ENCODE measurements at places on chromosomes 4 and X.

DNA sequence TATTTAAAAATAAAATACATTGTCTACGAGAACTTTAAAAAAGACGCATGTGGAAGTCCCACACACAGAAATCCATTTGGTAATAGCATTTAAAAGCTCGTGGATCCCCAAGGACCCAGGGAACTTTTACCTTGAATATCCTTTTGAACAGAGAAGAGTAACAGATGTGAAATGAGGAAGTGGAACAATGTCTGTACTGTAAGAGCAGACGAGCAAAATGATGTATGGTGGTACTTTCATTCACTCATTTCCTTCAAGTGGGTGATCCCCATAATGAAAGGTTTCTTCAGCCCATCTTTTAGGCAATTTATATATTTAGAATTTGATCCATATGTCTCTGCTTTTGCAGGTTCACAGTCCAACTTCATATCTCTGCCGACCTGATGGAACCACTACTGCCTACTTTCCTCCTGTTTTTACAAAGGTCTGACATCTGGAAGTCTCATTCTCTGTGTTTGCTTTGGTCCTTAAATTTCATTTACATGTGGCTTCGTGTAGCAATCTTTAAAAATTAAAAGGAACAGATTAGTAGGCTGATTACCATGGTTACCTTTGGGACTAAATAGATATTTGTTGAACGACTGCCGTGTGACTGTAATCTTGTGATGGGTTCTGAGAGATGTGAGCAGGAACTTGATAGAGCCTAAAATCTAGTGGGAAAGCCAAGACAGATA is 188.4 kb downstream of the PALLD start:
- no peak for DNase-seq

- DNase-seq: no peak
Measured at GRCh38 chr4:29900336-29900735, 819.8 kb upstream of the PCDH7 start.

DNA sequence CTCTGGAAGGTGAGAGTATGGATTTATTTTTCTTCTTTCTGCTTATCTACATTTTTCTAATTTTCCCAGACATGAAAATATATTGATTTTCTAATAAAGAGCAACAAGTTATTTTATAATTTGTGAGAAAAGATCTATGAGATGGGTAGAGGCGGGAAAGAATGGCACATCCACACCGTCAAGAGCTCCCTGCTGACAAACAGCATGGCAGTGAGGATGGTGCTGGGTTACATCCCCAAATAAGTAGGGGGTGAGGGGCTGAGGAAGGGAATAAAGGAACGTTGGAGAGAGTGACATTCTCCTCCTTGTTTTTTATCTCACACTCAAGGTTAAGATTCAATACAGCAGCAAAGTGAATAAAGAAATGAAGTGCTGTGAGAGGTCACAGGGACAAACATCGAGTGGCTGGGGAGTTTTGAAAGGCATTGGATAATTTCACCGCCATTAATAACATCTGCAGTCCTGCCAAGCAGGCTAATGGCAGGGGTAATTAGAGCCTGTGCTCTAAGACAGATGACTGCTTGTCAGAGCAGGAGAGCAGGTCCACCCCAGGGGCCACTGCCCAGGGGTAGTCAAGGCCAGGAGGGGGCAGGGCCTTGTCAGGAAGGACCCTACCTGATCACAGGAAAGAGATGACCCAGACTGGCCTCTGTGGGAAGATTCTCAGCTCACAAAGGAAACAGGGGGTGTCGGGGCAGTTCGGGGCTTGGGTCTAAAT is 323.8 kb downstream of the FBXW7 start:
- no peak for DNase-seq

GRCh38 chr4:153483432-153484418 is 17.6 kb downstream of the TMEM131L start:
- no peak for DNase-seq

DNA sequence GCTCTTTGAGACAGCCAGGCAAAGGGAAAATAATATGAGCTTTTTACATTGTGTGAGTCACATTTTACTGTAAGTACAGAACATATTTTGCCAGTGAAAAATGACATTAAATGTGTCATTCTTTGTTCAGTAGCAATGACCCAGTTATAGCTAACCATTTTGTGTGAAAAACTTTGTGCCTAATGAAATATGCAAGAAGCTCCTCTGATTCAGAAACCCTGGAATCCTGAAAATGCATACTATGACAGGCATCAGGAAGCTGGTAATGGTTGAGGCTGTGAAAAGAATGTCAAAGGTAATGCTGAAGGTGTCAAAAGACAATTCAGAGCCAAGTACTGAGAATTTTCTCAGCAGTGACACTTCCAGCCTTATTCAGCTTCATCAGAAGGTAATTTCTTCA is 549.5 kb upstream of the SMIM31 start:
- DNase-seq: no peak

- DNase-seq: no peak
Measured at GRCh38 chr4:98691588-98691987, 33.2 kb upstream of the TSPAN5 start.

DNA sequence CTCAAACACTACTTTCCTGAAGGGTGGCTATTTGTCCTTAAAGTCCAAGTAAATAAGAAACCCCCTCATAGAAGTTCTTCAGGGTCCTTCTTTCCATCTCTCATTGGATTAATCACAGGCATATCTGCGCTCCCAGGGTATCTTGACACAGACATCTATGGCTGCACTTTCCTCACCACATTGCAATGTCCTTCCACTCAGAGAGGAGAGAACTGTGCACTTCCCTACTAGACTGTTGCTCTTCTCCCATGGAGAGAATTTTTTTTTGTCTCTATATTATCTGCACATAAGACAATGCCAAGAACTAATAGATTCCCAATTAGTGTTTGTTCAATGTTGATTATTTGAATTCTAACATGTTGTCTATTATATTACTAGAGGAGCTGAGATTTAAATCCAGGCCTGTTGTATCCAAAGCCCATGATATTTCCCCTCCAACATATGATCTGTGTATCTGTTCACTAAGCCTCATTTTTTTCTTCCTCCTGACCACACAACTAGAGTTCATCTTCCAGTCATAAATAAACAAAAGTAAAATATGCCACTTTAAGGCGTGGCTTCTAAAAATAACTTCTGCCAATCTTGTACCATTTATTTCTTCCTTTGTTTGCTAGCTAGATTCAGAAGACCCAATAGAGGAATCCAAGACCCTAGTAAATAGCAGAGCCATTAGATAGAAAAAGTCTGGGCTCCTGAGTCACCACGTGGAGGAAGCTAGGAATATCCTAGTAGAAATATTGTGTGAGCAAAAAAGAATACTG is 61.5 kb upstream of the FAM241A start:
- DNase-seq: no peak

DNA sequence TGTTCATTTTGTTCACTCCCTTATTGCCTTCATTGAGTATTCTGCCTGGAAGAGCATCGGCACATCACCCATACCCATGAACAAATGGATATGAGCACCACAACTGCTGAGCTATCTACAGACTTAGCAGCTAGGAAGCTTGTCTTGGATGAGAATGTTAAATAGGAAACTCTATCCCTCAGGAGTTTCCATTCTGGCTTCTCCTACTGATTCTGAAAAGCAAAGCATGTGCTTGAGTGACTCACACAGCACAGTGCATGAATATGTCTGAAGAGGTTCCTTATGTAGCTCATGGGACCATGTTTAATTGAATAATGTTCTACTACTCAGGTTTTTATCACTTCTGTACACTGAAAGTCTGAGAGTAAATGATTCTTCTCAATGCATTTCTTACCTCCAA is 57.3 kb upstream of the MXRA5 start:
- no peak for DNase-seq

GRCh38 chr4:152628128-152628527 is 51.7 kb downstream of the TMEM154 start:
- no peak for DNase-seq

- DNase-seq: no peak
Measured at GRCh38 chr4:102758241-102759160, 2.3 kb downstream of the MANBA start.

DNA sequence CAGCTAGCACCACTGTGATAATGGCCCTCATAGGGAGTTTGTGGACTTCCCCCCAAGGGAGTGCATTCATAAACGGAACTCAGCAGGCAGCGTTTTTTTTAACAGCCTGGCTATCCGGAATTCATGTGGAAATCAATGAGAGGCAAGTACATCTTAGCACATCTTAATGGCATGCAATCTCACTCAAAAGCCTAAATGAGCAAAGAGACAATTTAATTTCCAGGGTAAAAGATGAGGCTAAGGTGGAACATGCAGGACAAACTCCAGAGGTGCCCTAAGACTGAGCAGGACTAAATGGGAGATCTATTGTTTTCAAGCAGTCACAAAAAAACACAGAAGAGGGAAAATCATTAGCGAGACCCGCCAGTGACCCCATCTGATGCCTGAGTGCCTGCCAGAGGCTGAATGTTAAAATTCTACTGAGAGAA is 243.5 kb upstream of the KCNIP4 start:
- no peak for DNase-seq

GRCh38 chrX:35919536-35920309 is at the start of gene CFAP47:
TSS of gene CFAP47 (plus strand) at chrX:35919734. CDS start at chrX:35919800, 66 bp downstream.
- DNase-seq: no peak

- DNase-seq: no peak
Measured at GRCh38 chr4:40216622-40217366, 20.0 kb downstream of the RHOH start.

DNA sequence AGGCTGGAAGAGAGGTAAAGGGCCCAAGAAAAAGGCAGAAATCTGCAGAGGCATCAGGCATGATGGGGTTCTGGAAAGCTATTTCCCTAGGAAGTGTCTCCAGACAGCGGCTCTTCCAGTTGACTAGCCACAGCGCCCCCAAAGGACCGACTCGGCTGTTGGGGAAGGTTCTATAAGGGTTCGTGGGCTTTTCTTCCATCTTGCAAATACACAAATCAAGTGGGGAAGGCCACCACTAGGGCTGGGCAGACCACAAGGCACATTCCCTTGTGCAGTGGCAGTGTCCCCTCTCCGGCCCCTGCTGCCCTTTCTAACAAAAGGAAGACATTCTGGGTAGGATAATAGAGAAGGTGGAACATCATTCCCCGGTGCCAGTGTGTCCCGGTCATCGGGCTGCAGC is 18.2 kb downstream of the BCOR start:
- no peak for DNase-seq

DNA sequence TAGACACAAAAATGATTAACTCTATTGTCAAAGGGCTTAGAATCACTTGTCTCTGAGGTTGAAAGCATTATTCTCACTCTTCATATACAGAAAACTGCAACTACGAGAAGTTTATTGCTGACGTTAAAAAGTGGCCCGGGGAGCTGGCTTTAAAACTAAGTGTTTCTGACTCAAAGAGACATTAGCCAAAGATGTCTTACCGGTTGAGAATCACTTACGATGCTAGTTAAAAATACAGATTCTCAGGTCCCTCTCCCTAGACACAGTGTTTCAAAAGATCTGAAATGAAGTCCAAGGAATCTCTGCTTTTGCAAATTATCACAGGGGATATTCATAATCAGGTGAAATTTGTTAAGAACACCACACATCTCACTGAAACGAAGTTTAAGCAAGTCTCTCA is 1.2 kb downstream of the GNPDA2 start:
- peak; percentile 4 for DNase-seq

- DNase-seq: no peak
Measured at GRCh38 chrX:675955-676295, 45.3 kb downstream of the SHOX start.

- DNase-seq: no peak
Measured at GRCh38 chrX:149569770-149570169, 17.5 kb downstream of the MAGEA9B start.

DNA sequence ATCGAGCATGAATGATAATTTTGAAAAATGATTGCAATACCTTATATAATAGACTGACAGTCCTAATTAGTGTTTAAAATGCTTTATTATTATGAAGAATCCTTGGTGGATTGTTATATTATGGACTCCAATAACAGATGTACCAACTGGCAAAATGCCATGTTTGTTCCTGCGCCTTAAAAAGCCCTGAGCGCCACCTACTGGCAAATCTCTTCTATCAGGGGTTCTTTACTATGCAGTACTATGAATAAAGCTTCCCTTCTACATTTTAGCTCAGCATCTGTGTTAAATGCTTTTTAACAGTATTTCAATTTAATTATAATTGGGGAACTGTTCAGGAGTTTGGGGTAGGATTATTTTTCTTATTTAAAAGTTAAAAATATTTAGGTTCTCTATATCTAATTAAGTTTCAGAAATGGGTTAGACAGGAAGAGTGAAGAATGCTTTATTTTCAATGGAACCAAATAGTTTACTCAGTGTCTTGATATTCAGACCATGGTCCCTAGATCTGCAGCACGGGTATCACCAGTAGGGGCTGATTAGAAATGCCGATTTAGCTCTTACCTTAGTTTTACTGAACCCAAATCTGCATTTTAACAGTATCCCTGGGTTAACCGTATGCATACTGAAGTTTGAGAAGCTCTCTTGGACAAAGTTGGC is 20.0 kb downstream of the CFAP97 start:
- peak; percentile 74 for DNase-seq

DNA sequence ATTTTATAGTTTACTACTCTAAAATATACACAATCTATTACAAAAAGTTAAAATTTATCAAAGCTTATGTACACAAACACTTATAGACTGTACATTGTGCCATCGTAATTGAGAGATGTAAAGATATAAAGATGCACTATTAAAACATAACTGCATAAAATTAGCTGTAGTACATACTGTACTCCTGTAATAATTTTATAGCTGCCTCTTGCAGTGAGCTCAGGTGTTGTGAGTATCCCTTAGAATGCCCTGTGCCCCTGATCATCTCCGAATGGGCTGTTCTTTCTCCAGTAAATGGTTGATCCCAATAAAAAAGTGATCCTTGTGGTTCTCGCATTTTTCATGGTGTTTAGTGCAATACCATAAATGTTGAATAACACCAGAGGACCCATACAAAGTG is 101.2 kb downstream of the TMEM164 start:
- DNase-seq: no peak

DNA sequence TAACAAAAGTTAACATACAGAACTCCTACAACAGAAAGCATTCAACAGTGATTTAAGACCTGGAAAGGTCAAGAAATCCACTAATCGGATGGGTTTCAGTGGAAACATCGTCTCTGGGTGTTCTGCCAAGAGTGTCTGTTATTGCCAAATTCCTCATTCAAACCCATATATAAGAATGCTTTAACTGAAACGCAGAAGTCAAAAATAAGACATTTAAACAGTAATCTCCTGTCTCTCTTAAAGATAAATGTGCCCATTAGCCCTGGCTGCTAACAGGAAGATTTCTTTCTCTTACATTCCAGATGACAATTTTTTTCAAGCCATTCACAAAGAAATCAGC is 31.5 kb downstream of the DCTD start:
- no peak for DNase-seq

GRCh38 chr4:87109121-87109520 is 111.3 kb downstream of the KLHL8 start:
- DNase-seq: no peak

- DNase-seq: no peak
Measured at GRCh38 chr4:138297743-138298405, 55.7 kb upstream of the SLC7A11 start.

DNA sequence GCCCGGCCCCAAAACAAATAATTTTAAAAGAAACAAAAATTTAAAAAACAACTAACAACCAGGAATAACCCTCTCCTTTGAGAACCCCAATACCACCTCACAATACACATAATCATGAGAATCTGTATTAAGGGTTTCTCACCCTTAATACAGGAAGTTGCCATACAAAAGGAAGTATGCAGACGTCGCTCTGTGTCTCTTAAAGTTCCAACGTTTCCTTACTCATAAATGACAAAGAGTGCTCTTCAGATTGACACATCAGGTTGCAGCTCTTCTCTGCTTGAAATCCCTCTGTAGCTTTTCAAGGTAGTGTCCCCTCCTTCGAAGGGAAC is 73.9 kb upstream of the IRF2 start:
- DNase-seq: no peak
